Stimulated activated CD8-positive, alpha-beta memory T cell treated with anti-CD3 and anti-CD28 coated beads, Interleukin-4, amount 100 ng/mL, for 1 hour (primary cell): ENCODE measurements at places on chromosomes 3 and 15.

DNA sequence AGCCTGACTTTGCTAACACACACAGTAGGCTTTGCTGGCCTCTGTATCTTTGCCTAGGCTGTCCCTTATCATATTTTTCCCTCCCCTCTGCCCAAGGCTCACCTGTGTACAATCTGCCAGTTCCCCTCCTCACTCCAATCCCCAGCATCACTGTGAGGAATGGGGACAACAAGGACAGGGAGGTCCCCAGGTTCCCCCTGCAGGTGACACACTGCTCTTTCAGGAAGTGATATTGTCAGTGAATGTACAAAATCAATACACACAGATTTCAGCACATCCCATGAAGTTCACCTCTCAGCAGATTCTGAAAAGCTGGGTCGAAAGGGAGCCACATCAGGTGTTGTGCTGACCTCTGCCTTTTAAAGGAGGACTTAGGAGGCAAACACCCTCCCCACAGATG is 177.5 kb downstream of the RAB11A start:
- DNase-seq: no peak

DNA sequence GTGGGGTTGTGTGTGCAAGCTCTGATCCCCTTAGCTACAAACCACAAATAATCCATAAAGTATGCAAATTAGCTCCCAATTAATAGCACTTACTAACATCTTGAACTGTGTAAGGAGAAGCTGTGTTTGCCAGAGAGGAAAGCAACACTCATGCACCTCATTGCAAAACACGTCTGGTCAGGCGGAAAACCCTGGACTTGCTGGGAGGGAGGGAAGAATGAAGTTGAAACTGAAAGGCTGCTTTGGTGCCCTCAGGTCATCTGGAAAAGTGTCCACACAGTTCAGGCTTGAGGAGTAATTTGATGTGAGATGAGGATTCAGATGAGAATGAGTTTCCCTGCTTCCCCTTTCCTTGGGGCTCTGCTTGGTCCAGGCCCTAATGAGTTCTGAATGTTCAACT is 185.5 kb upstream of the ANKRD28 start:
- no peak for DNase-seq

DNA sequence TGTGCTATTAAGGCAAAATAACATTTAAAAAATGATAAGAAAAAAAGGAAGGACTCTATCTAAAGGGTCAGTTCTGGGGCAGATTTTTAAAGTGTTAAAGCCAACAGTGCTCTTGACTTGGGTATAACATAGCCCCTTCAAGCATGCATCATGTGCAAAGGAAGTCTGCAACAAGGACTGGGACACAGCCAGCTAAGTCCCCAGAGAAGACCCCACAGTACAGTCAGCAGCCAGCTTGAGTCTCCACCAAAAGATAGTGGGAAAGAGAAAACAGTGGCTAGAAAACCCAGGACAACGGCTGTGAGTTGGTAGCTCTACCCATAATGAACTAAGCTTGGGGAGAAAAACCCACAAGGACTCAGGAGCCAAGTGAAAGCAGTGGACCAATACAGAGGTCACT is 86.4 kb upstream of the DCLK3 start:
- no peak for DNase-seq

GRCh38 chr3:126731044-126731443 is 27.0 kb downstream of the CHCHD6 start:
- DNase-seq: no peak

DNA sequence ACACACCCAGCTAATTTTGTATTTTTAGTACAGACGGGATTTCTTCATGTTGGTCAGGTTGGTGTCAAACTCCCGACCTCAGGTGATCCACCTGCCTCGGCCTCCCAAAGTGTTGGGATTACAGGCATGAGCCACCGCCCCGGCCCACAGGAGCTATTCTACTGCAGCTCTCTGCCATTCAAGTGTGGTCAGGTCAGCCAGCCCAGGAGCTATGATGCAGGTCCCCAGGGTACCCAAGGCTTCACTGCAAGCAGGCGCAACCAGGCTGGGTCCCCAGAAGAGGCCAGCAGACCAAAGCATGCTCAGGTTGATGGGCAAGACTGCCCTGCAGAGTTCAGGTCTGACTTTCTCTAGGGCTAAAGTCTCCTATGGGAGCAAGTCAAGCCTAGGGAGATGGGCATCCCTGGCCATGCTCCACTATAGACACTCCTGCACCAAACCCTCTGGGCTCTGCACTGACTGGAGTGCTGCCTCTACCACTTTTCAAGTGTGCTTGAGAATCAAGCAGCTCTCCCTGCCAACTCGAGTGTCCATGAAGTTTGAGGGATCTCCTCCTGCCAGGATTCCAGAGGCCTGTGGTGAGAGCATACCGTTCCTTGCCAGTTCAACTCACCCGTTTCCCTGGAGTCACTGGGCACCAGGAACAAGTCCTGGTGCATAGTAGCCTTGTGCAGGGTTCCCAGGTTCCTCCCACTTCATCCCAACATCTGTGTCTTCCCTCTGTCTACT is 30.9 kb downstream of the MYO9A start:
- no peak for DNase-seq

DNA sequence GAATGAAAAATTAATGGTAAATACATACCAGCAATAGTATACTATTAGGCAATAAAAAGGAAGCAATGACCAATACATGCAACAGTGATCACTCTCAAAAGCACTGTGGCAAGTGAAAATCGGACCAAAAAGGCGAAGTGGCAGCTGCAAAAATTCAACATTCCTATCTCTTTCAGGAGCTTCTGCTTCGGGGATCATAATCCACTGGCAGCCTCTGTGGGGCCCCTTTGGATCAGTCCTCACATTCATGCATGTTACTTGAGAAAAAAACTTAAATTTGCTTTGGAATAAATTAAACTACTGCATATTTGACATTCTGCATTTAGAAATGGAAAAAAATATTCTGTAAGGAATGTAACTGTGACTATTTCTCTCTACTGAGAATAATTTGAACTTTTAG is 425.6 kb downstream of the NR2F2 start:
- no peak for DNase-seq

DNA sequence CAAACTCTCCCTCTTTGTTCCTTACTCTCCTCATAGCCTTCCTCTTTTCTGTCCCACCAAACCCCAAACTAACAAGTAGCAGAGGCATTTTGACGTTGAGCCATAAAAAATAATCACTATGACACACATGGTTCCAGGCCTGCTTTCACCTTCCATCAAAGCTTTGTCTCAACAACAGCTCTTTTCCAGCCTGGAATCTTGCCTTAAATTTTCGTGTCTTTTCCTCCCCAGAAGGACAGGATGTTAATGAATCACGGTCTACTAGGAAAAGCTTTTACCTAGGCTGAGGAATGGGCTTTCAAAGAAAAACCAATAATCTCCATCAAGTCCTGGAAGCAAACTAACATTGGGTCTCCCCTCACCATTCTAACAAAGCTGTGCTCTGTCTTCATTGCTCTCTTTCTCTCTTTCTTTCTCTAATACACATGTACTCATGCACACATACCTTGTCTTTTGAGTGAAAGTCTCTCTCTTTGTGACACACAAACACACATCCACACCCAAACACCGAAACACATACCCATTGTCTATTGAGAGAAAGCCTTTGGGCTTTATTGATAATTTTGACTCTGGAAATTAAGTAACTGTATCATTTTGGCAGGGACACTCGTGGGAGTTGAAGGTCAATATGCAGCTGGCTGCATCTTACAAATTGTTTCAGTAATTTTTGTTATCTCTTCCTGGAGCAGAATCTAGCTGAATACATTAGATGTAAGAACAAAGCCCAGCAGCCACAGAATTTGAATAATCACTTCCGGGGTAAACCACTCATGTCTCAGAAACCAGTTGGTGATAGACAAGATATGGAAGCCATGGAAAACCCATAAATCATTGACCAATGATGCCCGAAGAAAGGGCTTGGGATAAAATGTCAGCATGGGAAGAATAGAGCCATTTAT is 107.4 kb upstream of the SLC4A7 start:
- no peak for DNase-seq

DNA sequence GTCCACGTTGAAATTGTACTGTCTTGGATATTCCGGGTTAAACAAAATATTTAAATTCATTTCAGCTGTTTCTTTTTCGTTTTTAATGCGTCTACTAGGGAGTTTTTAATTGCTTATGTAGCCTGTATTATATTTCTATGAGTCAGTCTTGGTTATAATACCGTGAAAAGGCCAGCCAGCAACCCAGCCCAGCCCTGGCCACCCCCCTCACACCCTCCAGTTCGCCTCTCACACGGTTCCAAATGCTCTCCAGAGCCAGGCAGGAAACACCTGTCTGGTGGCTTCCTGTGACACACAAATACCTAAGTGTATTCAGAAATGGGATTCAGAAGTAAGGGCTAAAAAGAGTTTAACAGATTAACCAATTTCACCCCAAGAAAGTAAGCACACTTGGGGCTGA is 4.4 kb downstream of the SH3BP5 start:
- no peak for DNase-seq

DNA sequence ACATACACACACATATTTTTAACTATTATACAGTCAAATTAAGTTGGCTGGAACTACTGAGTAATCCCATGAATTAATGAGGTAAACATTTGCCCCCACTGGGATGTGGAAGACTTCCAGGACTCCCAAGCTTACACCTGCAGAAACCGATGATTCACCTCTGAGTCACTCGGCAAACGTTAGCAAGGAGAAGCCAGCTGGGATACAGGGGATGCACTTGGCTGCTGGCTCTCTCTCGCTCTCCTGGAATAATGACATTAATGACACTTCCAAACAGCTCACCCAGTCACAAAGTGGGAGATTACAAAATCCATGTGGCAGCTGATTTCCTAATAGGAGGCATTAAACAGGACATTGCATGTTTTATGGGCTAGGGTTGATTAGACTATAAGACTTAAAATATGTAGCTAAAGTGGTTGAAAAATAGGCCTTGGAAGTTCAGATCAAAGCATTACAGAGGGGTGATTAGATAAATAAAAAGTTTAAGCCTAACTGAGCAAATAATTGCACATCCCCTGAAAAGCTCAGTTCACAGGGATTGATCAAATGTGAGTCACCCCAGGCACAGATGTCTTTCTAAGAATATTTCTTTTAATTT is 500.9 kb downstream of the SOX2 start:
- no peak for DNase-seq

GRCh38 chr3:188534633-188535032 is 380.7 kb downstream of the LPP start:
- no peak for DNase-seq
